HEK293T (cell line): ENCODE measurements at places on chromosomes 1 and 21.

DNA sequence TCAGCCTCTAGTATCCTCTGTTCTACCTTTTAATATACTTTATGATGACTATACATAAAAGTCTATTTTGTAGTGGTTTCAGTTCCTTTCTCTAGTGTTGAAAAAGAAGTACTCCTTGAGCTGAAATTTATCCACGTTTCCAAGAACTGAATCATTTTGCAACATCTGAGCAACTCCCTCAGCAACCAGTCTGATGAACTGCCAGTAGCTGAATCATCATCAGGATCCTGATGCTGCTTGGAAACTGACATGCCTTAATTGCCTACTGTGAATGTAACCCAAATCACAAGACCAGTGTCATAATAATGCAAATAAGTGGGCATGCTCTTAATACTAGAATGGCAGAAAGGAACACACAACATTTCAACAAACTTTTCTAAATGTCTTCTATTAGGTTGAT, 103.3 kb downstream of the CYYR1 start:
- DNase-seq, result no peak

- DNase-seq, result no peak
These were observed 12.7 kb downstream of the TBX19 start for GRCh38 chr1:168293356-168293755.

GRCh38 chr1:25758466-25759070, 41.4 kb upstream of the SELENON start:
- DNase-seq, result no peak

- DNase-seq, result no peak
These were observed 136.2 kb upstream of the BACE2 start for GRCh38 chr21:41031701-41032220.

DNA sequence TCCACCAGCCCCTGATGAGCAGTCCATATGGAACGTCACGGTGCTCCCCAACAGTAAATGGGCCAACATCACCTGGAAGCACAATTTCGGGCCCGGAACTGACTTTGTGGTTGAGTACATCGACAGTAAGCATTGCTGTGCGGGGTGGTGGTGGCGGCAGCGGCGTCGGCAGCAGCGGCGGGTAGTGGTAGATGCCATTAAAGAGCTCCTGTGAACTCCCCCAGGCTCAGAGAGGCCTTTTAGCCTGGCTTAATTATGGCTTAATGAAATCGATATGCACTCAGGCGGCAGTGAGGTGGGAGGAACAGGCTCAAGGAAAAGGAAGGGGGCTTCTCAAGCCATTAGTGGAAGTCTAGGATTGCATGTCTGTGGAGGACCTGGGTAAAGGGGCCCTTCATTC, 41.9 kb upstream of the CNTN2 start:
- no peak for DNase-seq

DNA sequence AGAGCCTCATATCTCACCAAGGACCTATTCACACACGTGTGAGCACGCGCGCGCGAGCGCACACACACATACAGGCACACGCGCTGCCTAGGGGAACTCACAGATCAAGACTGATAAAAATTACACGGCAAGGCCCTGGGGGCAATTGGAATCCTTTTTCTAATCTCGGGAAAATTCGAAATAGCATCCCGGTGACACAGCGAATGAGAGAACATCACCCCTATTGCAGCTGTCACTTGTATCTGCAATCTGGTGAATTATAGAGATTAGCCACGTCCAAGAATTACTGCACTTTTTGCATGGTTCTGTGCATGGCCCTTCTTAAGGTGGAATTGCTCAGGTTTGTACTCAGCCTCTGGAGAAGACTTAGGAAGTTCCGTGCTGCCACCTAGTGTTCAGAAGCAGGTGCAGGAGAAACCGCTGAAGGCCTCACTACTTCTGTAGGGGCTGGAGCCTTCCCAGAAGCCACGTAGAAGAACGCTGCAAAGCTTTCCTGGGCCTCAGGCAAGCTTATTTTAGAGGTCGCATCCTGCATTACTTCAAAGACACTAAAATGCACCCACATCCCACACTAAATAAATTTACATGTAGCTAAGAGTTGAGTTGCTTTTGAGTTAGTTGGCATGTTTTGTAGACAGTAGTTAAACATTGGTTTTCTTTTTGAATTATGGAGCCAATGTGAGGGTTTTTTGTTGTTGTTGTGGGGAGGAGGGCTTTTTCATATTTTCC, 229.2 kb upstream of the CAMK1G start:
- DNase-seq, result peak; percentile 83

GRCh38 chr21:35195232-35195631, 146.1 kb upstream of the RUNX1 start:
- no peak for DNase-seq

DNA sequence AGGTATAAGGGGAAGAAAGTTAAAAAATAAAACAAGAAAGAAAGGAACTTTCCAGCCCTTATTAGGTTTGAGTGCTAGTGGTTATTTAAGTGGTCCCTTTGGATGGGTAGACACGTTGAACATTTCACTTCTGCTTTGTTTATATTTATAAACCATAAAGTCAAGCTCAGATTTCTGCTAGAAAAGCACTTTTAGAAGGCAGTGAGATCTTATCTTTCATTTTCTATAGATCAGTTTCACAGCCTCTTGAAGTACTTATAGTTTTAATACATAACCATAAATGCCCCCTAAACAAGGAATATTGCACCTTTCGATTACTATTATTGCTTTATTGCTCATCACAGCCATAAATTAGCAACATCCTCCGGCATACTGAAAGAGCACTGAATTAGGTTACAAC, 446.8 kb upstream of the PLXNA2 start:
- no peak for DNase-seq

- peak; percentile 68 for DNase-seq
These were observed 104.1 kb downstream of the KCNN3 start for GRCh38 chr1:154765970-154766369.

GRCh38 chr21:35543746-35544145, 494.6 kb upstream of the RUNX1 start:
- DNase-seq, result no peak
